Cortex of kidney (tissue), 1 donor: ENCODE measurements at places on chromosomes 7 and 10.

DNA sequence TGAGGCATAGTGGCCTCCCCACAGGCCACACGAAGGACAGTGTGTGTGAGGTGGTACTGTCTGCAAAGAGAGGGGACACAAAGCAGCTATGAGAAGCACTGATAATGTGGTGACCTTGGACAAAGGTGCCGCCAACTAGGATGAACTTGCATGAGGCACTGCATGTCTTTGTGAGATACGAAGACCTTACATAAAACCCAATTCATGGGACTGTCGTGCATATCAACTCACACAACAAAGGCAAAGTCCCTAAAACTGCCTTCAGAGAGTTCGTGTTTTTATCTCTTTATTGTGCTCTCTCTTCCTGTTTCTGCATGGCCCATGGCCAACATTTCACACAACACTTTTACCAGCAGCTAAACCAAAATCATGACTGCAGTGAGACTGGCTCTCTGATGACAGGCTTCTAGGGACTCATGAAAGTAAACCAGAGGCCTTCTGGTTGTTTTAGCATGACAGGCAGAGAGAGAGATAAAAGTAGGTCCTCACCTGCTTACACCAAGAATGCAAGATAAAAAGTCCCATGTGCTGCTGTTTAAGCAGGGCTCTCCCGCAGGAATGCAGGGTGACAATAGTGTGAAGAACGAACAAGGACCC, 347.8 kb downstream of the ELMO1 start:
- no peak for DNase-seq

DNA sequence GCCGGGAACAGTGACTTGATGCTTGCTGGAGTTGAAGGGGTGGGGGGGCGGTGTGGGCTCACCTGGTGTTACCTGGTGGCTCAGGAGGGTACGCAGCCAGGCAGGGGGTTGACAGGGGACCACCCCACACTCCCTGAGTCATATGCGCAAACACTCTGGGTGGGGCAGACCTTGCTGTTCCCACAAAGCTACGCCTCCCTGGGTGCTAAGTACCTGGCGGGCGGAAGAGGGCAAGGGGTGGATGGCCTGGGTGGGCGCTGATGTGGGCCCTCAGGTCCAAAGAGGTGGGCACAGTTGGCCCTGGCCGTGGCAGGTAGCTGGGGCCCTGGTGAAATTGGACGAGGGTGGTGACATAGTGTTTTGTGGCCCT, 13.9 kb downstream of the STX1A start:
- no peak for DNase-seq

DNA sequence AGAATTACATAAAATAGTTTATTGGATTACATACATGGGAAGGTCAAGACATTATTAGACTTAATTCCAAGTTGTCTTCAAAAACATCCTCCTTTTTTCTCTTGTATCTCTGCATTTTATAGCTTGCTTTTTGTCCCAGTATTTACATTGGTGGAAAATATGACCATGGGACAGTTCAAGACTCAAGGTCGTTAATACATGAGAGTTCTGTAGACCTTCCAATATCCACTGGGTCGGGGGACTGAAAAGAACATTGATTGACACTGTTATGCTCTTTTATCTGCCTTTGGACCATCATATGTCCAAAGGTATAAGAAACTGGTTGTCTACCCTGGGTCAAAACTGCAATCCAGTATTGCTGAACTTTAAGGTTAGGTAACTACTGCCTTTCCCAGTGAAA, 36.7 kb downstream of the AKR1C4 start:
- DNase-seq, result no peak

GRCh38 chr7:2247141-2247995, 5.3 kb downstream of the NUDT1 start:
- DNase-seq, result no peak

GRCh38 chr10:96955794-96956193, 123.7 kb downstream of the LCOR start:
- no peak for DNase-seq

DNA sequence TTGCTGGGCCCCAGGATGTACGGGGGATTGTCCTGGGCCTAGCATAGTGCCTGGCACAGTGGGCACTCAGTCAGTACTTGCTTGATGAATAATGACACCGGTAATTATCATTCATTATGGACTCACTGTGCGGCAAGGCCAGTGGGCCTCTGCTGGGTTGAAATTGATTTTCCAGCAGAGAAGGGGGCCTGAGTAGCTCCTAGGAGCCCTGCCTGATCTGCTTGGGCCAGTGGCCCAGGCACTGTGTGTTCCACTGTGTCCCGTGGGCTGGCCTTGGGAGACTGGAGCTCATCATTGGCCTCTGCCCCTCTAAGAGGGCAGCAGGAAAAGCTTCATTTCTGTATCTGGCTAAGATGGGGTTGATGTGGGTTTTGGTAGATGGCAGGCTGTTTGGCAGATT, 1.4 kb downstream of the CHST3 start:
- DNase-seq, result no peak
